ENCODE measurements at places on chromosomes 1 and 21.

- DNase-seq, result no peak
Observed at GRCh38 chr1:41629571-41629970, 145.1 kb upstream of the EDN2 start.

DNA sequence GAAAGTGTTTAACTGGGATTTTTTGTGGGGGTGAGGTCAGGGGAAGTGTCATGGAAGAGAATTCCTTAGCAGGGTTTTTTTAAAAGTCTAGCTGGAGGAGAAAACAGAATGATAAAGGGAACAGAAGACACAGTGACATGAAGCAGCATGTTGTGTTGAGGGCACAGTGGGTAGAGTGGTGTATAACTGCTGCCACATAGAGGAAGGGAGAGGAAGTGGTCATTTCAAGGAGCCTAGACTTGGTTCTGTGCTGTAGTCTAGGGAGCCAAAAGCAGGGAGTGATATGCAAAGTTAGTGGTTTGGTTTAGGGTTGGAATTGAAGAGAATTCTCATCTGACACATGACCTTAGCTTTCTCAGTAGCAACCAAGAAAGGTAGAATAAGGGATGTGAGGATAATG is 10.2 kb downstream of the EEIG2 start:
- DNase-seq, result no peak

GRCh38 chr1:211775170-211775569 is 55.4 kb downstream of the LPGAT1 start:
- no peak for DNase-seq

DNA sequence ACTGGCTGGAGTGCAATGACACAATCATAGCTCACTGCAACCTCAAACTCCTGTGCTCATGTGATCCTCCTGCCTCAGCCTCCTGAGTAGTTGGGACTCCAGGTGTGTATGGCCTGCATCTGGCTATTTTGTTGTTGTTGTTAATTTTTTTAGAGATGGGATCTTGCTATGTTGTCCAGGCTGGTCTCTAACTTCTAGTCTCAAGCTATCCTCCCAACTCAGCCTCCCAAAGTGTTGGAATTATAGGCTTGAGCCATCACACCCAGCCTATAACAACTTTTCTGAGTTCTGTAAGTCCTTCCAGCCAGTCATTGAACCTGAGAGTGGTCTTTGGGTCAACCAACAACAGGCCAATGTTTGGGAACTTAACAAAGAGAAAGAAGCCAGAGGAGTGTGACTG is 11.2 kb upstream of the PGBD2 start:
- DNase-seq, result no peak

- DNase-seq, result no peak
Observed at GRCh38 chr1:180211156-180211859, 18.8 kb upstream of the LHX4 start.

DNA sequence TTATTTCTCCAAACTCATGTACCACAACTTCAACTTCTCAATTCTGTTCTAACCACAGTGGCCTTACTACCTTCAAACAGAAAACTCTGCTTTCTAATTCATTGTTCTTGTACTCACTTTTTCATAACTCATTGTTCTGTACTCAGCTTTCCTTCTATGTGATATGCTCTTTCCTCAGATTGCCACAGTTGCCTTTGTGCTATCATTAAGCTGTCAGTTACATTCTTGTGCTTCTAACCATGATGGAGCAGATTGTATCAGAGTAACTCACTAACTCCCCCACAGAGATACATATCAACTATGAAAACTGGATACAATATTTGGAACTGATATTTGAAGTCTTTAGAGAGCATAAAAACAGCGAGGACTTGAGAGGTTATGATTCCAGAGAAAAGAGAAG is 1213.7 kb downstream of the KCNT2 start:
- DNase-seq, result no peak

DNA sequence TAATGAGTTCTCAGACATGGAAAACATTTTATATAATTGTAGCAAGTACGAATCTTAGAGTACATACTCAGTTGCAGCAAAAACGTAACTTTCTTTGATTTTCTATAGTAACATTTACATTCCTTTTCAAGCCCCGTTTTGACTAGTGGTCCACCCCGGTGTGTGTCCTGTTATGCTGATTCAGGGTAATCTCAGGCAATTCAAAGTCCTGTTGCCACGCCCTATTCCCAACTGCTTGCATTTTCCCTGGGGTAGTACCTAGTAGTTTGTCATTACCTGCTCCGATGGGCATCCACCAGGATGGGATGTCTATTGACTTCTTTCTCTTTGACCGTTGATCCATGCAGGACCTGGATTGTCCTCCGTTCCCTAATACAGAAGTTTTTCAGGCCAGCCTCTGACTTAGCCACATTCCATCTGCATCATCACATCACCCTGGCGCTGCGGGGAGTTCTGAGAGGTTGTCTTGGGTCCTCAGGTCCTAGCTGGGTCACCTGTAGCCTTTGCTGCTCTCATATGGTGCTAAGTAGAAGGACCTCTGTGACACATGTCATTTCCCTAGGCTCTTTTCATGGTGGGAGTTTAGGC is 15.0 kb upstream of the FCAMR start:
- no peak for DNase-seq

GRCh38 chr1:245475961-245476516 is 321.3 kb downstream of the KIF26B start:
- DNase-seq, result no peak

Data from epithelial cell of prostate (primary cell).